Mesothelial cell of epicardium (in vitro differentiated cells): ENCODE measurements at places on chromosomes 13 and 19. TPM values are rescaled to one million over a fixed set of nuclear protein-coding genes. Genes with fewer than 3 reads are reported as not detected.

DNA sequence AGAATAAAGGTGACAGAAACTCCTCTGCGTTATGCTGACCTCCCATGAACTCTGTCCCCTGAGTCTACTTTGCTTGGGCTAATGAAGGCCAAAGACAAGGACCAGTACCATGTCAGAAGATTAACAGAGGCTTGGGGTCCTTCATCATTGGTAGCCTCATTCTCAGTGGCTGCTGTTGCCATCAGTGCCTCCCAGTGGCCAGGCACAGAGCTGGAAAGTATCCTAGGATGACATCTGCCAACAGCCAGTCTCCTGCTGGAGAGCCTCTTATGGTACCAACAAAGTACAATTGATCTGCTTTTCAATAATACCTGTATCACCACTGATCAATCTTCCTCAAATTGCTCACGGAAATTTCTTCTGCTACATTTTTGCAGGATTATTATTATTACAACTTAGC lies 281.6 kb downstream of the DNAJC15 start:
- no peak overlapping the region for H3K27ac ChIP-seq
- H3K4me3 ChIP-seq: no peak overlapping the region
- H3K36me3 ChIP-seq: no peaks in the 10 kb centered on the region
- peaks cover 42% of the 10 kb centered on the region for H3K4me1 ChIP-seq

Gene TBCB
- total RNA-seq: 112 to 116 TPM (median 115 TPM) in 3 replicates

- peaks cover 5% of the 10 kb centered on the region for H3K4me1 ChIP-seq
- no peak for DNase-seq
- H3K27me3 ChIP-seq: no peaks in the 10 kb centered on the region
- no peak overlapping the region for H3K27ac ChIP-seq
- peaks cover 50% of the 10 kb centered on the region for H3K36me3 ChIP-seq
Measured at GRCh38 chr19:55594996-55595545, 4.2 kb downstream of the FIZ1 start.

Gene SELENOV
- 0.60 to 0.81 TPM (median 0.78 TPM) in 3 replicates for total RNA-seq

Gene NTN5
- 6.8 to 7.3 TPM (median 7.1 TPM) in 3 replicates for total RNA-seq

Gene ZNF177
- 8.7 to 12.6 TPM (median 10.6 TPM) in 3 replicates for total RNA-seq
